ENCODE measurements at places on chromosomes 13 and 19.

DNA sequence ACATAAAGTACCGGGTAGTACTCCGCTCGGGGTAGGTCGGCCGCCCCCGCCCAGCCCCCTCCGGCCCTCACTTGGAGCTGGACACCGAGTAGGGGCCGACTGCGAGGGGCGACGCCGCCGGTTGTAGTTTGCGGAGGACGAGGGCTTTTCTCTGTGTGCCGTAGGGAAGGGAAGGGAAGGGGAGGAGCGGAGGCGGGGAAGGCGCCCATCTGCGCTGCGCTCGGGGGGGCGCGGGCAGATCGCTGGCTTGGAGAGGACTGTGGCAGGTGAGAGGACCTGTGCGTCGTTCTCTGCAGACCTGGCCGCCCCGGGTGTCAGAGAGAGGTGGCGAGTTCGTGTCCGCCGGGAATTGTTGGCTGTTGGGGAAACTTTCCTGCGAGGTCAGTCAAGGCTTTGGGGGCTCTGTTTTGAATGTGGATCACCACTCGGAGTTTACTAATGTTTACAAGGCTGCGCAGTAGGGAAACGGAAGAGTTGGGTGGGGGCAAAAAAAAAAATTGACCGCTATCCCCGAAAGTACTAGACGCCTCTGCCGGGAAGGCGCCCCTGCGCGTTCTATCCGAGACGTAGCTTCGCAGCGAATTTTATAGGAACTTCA, 1.4 kb downstream of the ING1 start:
- peak; percentile 57 for DNase-seq

DNA sequence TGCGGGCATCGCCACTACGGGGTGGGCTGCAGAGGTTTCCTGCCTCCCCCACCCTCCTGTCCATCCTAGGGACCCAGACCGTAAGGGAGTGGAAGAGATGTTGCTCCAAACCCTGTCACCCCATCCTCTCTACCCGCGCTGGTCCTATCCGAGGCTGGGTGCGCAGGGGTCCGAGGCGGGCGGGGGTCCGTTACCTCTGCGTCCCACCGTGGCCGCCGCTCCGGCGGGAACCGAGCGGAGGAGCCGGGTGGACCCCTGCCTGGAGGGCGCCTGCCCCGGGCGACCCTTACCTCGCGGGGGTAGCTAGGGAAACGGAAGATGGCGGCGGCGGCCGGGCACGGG, at the start of gene DGKH:
DGKH (plus strand) TSS at position 307 of the 342 bp plus-strand sequence. CDS start 126 bp downstream, outside the sequence.
- no peak for DNase-seq

GRCh38 chr13:45341799-45342500, 967 bp upstream of the TPT1 start:
- DNase-seq, result peak; percentile 63

DNA sequence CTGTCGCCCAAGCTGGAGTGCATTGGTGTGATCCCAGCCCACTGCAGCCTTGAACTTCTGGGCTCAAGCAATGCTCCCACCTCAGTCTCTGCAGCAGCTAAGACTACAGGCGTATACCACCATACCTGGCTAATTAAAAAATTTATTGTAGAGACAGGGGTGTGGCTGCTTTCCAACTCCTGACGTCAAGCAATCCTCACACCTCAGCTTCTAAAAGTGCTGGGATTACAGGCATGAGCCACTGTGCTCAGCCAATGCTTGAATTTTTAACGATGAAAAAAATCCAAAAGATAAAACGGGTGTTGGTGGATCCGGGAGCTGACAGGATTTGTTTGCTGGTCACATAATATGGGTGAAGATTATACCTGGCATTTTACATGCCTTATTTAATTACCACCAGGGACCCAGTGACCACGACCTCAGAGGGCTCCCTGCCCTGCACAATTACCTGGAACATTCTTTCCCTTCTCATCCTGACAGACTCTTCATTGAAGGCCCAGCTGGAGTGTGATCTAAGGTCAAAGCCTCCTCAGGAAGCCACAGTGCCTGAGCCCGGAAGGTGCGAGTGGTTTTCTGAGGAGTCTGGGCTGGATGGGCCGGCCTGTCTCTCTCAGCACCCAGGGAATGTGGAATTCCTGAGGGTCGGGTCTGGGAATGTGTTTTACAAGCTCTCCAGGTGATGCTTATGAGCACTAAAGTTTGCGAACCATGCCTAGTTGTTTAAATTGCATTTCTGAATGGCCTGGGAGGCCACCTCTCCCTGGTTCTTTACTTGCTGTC, 193.3 kb downstream of the USP12 start:
- peak; percentile 63 for DNase-seq

- no peak for DNase-seq
These were observed 8.0 kb downstream of the TMEM86B start for GRCh38 chr19:55220525-55220924.

- DNase-seq, result no peak
These were observed 64.6 kb upstream of the MYCBP2 start for GRCh38 chr13:77391475-77391874.

DNA sequence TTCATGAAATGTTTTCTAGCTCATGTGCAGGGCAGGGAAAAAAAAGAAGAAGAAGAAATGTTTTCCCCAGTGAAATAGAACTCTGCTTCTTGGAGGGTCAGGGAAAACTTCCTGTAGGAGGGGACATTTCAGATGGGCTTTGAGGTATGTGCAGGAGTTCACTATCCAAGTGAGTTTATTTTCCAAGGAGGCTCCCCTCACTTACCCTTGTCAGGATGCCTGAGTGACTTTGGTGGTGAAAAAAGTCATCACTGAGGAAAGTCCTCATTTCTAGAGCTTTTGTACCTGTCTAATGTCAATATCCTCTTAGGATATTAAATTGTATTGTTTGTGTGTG, 656 bp upstream of the C3 start:
- no peak for DNase-seq

DNA sequence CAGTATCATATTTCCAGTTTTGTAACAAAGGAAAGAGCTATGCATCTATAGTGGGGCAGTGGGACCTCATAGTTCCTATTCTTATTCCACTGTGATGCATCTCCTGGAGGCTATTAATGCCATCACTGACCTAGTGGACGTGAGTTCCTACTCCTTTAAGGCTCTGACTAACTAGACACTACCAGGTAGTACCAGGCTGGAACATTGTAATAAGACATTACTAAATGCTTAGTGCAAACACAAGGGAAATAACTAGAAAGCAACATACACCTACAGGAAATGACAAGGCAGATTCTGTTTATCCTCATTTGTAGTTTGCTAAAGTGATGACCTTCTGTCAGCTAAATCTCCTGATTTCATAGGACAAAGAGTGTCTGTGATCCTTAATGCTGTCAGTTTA, 192.5 kb downstream of the POSTN start:
- DNase-seq, result peak; percentile 1

DNA sequence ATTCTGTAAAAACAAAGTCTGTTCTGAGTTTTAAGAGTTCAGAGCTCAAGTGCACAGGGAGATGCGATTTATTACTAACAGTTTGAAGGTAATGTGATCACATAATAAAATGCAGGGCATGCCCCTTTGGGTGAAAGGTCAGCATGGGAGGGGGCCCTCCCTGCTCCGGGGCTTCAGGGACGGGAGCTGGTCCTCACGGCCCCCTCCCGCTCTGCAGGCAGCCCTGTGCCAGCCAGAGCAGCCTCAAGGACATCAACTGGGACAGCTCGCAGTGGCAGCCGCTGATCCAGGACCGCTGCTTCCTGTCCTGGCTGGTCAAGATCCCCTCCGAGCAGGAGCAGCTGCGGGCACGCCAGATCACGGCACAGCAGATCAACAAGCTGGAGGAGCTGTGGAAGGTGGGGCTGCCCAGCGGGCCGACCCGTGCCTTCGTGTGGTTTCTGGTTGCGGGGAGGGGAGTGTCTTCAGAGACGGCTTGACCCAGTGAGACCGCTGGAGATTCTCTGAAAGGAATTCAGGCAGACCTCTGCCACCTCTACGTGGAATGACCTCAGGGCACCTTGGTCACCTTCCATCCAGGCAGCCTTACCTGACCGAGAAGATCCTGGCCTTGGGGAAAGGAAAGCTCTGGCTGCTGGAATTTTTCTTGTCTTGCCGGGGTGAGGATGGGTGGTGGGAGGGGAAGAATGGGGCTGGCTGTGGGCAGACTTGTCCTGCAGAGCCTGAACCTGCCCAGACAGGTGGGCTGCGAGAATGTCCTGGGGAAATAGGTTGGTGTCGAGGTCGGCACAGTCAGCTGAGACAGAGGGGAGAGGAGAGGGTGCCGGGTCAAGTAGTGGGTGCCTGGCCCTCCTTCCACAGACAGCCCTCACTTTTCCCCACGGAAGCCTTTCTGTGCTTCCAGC, 19.0 kb downstream of the UPF1 start:
- DNase-seq, result no peak

DNA sequence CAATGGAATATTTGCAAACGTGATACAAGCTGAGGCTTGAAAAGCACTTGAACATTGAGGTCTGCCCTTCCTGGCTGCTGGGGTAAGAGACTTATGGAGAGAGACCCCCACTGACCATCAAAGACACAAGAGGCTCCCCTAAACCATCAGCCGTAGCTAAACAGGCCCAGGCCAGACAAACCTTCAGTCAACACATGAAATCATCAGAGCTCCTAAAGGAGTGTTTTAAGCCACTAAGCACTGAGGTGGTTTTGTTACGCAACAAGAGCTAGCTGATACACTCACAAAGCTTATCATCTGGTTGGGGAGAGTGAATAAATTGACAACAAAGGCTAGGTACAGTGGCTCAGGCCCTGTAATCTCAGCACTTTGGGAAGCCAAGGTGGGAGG, 110.4 kb downstream of the ZNF557 start:
- no peak for DNase-seq

DNA sequence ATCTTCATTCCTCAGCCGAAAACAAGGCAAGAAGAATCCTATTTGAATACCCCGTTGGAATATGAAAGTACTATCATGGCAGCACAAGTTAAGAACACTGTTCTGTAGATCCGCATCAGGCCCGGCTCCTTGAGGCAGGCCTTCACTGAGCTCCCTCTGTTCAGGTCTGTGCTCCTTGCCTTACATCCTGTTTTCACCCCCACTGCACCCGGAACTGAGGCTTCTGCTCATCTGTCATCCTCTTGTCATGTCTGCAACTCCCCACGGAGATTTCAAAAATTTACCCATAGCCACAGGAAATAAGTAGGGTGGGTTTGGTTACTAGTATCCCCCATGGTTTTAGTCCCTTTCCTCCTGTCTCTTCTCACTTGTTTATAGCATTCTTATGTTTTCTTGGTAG, 861.9 kb downstream of the GPC5 start:
- no peak for DNase-seq

GRCh38 chr19:1518471-1518870, 5.4 kb upstream of the PLK5 start:
- DNase-seq, result no peak

DNA sequence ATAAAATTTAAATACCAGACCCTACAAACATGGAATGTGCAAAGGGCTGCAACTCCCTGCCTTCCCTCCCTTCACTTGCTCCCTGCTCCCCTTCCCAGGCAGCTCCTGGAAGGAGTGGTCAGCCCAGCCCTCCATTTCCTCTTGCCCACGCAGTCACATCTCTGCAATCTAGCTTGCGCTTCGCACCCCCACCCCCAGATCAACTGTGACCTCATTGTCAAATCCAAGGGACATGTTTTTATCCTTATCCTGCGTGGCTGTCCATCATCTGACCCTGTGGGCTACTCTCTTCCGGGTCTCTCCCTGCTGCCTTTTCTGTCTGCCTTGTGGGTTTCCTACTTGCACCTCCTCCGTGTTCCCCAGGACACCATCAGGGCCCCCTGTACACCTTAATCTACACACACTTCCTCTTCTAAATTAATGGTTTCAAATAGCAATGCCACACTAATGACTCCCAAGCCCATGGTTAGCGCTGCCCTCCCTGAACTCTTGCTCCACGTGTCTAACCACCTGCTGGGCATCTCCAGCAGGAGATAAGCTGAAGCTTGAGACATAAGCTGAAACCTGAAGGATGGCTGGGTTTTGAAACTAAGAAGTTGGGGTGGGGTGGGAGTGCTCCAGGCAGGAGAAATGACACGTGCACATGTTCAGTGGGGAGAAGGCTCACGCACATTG, 118.3 kb downstream of the USP12 start:
- DNase-seq, result no peak

DNA sequence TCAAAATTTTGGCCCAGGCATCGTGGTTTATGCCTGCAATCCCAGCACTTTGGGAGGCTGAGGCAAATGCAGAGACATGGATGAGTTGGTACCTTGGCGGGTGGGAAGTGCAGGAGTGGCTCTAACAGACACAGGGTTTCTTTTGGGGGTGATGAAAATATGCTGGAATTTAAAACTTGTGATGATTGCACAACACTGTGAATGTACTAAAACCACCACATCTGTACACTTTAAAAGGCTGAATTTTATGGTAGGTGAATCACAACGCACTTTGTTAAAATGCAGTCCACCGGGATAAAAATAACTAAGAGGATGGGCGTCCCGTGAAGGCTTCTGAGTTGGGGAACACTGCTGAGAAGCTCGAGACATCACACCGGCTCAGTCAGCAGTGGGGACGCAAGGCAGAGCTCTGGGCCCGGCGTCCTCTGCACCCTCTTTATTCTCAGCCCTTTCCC, 47.1 kb downstream of the MLLT1 start:
- DNase-seq, result peak; percentile 58

GRCh38 chr19:17842663-17843291, 5.0 kb downstream of the JAK3 start:
- DNase-seq, result no peak

GRCh38 chr19:46339446-46339845, 7.4 kb upstream of the PPP5C start:
- DNase-seq, result no peak

DNA sequence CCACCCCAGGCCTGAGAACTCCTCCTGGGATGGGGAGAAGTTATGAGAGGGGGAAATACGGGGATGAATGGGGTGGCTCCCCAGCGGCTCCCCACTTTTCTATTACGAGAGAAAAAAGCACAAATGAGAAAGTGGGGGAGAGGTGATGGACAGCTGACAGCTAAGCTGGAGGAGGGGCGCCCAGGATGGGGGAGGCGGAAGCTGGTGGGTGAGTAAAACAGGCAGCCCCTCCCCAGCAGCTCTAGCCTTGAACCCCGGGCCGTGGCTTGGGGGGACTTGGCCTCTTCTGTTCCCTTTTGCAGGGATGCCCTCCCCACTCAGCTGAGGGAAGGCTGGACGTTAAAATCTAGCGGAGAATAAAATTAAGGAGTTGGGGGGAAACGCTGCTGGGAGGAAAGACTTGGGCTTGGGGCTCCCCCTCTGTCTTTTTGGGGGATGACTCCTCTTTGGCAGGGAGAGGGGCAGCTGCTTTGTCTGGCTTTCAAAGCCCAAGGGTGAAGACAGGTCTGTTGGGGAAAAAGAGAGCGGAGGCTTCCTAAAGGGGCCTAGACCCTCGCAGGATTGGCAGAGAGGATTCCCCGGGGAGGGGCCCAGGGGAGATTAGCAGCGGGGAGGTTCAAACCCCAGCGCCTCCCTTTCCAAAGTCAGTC, 1.4 kb upstream of the SAMD1 start:
- no peak for DNase-seq

- peak; percentile 69 for DNase-seq
These were observed 36.5 kb downstream of the OPA3 start for GRCh38 chr19:45547965-45548609.

DNA sequence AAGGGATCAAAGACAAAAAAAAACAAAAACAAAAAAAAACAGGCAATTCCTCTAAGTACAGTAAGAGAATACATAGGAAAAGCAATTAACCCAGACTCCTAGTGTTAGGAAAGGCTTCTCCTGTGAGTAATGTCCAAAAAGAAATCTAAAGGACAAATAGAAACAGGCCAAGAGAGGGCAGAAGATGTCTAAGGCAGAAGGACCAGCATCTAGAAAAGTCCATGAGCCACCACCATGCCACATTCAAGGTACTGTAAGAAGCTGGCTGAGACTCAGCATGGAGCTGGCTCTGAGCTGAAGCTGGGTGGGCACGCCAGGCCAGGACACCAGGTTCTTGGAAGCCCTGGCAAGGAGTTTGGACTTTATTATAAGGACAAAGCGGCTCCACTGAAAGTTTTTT, 118.1 kb upstream of the FRY start:
- peak; percentile 5 for DNase-seq

- DNase-seq, result no peak
These were observed 137.8 kb upstream of the MCF2L start for GRCh38 chr13:112831196-112831595.

All from kidney tubule cell (primary cell).